CD4-positive, alpha-beta T cell (primary cell): ENCODE measurements at places on chromosomes 16 and 17. TPM values are rescaled to one million over a fixed set of nuclear protein-coding genes. Genes with fewer than 3 reads are reported as not detected.
A peak's percentile ranks its signal among the peaks of the same experiment; 100 is the strongest.

DNA sequence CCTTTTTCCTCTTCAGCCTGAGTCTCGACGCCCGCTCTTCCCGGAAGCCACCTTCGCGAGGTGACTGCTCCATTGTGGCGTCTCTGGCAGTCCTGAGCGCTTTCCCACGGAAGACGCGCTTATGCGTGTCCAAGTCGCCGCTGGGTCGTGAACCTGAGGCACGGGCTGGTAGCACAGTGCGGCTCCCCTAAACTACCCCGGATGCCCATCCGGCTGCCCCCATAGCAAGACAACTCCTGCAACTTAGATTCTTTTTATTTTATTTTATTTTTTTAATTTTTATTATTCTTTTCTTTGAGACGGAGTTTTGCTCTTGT lies 2.1 kb upstream of the ESRP2 start:
- no peak for DNase-seq
- no peak overlapping the region for H3K27ac ChIP-seq
- peaks cover 41% of the 10 kb centered on the region for H3K4me1 ChIP-seq
- no peaks in the 10 kb centered on the region for H3K27me3 ChIP-seq
- H3K36me3 ChIP-seq, result no peaks in the 10 kb centered on the region
- H3K4me3 ChIP-seq, result peak overlapping the region; percentile 66

Gene MT1G
- not detected for total RNA-seq

Gene OTOA
- total RNA-seq, result 0.19 TPM

DNA sequence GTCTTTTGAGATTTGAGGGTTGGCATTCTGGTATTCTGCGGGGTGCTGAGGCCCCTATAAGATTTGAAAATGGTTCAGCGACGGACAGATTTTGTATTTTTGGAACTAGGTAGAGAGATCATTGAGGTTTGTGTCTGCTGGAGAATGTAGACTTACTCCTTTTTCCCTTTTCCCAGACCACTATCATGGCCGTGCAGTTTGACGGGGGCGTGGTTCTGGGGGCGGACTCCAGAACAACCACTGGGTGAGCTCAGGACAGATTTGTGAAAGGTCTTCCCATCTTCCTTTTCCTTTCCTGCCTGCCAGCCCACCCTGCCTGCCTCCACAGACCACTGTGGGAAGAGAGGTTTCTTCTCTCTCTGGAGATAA lies 572 bp downstream of the PSMB6 start:
- peak overlapping the region; percentile 56 for H3K27ac ChIP-seq
- no peak for DNase-seq
- peak overlapping the region; percentile 69 for H3K4me3 ChIP-seq
- peaks cover 21% of the 10 kb centered on the region for H3K36me3 ChIP-seq

Gene PRRT2
- total RNA-seq, result 2.2 TPM

- no peak for DNase-seq
- H3K27ac ChIP-seq, result no peak overlapping the region
- H3K4me1 ChIP-seq, result peaks cover 8% of the 10 kb centered on the region
- no peaks in the 10 kb centered on the region for H3K27me3 ChIP-seq
- H3K4me3 ChIP-seq, result no peak overlapping the region
- peaks cover 39% of the 10 kb centered on the region for H3K36me3 ChIP-seq
Measured at GRCh38 chr17:4690745-4691144, 13.2 kb downstream of the PELP1 start.

DNA sequence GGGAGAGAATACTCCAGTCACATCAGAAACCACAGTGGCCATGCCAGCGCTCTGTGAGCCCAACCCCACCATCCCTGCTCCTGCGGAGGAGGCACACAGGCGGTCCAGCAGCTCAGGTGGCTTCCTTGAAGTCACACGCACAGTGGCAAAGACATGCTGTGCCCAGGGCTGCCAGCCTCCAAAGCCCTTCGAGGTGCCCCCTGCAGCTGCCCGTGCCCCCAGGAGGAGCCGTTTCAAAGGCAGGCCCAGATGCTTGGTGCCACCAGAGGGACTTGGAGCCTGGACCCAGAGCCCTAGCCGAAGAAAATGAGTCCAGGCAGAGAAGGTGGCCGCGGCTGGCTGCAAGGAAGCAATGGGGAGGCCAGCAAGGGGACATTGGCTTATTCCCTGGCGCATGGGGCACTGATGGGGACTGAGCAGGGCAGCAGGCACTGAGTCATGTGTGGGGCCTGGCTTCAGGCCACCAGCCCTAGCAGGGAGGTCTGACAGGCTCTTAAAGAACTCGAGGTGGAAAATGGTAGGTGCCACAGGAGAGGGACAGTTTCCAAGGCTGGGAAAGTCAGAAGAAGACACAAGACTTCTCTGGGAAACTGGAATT lies 17.2 kb upstream of the CACNG1 start:
- no peaks in the 10 kb centered on the region for H3K27me3 ChIP-seq
- H3K27ac ChIP-seq, result no peak overlapping the region
- DNase-seq, result no peak
- H3K4me1 ChIP-seq, result no peaks in the 10 kb centered on the region
- H3K36me3 ChIP-seq, result no peaks in the 10 kb centered on the region
- H3K4me3 ChIP-seq, result no peak overlapping the region

DNA sequence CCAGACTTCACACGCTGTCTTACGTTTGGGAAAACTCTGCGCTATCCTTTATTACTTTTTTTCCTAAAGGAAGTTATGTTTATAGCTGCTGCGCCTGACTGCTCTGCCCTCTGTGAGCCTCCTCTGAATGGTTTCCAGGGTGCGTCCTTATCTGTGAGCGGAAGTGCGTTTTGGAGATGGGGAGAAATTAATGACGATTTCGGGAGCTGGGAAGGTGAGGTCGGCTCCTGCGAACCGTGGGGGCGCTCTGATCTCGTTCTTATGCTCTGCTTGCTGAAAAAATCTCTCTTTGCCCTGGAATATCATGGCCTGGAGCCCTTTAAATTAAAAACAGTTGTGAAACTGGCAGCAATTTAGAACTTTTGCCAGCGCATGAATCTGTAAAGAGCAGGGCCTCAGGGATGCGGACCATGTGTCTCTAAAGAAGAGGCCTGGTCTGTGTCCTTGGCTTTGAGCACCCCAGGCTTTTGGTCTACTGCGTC lies 135.7 kb upstream of the ZFHX3 start:
- no peak for DNase-seq
- H3K36me3 ChIP-seq, result no peaks in the 10 kb centered on the region
- no peak overlapping the region for H3K4me3 ChIP-seq
- no peak overlapping the region for H3K27ac ChIP-seq
- no peaks in the 10 kb centered on the region for H3K4me1 ChIP-seq

DNA sequence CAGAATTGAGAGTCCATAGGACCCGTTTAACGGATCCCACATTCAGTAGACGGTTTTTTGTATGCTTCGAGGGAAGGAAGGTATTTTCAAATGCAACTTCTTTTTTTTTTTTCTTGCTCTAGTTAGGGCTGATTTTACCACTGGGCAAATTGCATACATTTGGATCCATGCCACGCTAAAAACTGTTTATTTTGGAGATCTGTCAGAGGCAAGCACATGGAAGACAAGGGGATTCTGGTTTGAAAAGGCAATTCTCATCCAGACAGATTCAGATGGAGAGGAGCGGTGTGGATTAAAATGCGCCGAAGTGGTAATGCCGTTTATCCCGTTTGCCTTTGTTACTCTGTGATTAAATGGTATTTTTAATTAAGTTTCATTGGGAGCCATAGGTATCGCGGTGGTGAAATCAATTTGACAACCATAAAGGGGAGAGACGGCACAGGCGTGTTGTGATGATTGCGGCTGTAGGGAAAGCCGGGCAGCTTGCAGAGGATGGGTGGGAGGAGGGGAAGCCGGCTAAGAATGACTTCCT lies 170.4 kb downstream of the IRX3 start:
- no peak overlapping the region for H3K27ac ChIP-seq
- peaks cover 27% of the 10 kb centered on the region for H3K36me3 ChIP-seq
- no peaks in the 10 kb centered on the region for H3K27me3 ChIP-seq
- H3K4me3 ChIP-seq, result no peak overlapping the region

Gene SLC16A11
- total RNA-seq, result 1.1 TPM

Gene COPZ2
- total RNA-seq, result 0.47 TPM

DNA sequence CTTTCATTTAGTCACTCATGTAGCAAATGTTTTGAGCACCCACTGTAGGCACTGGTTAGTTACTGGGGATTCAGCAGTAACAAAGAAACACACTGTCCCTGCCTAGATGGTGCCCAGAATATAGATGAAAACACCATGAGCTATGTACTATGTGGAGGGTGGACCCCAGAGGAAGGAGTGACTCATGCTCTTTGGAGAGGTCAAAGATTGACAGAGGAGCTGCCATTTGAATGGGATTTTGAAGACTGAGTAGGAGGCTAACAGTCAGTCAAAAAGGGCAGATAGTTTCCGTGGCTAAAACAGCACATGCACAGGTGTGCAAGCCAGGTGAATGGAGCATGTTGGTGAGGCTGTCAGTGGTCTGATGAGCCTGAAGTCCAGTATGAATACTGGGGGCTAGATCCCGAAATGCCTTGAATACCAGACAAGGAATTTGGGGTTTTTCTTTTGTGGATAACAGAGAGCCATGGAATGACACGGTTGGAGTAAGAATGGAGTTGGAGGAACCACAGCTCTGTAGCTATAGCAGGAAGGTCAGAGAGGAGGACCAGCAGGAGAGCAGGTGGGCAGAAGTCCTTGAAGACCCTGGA lies 6.1 kb downstream of the IL21R start:
- peaks cover 56% of the 10 kb centered on the region for H3K4me1 ChIP-seq
- no peaks in the 10 kb centered on the region for H3K27me3 ChIP-seq
- peak overlapping the region; percentile 2 for H3K4me3 ChIP-seq
- DNase-seq, result peak; percentile 20
- H3K36me3 ChIP-seq, result peaks cover 8% of the 10 kb centered on the region
- H3K27ac ChIP-seq, result peak overlapping the region; percentile 9

- no peak overlapping the region for H3K27ac ChIP-seq
- no peaks in the 10 kb centered on the region for H3K4me1 ChIP-seq
- no peak overlapping the region for H3K4me3 ChIP-seq
- DNase-seq, result no peak
Measured at GRCh38 chr17:41894791-41895331, 23.9 kb downstream of the ACLY start.

Gene PNMT
- total RNA-seq, result 0.47 TPM

GRCh38 chr16:63655846-63656245 lies 1466.0 kb downstream of the CDH11 start:
- no peaks in the 10 kb centered on the region for H3K4me1 ChIP-seq
- H3K4me3 ChIP-seq, result no peak overlapping the region
- no peaks in the 10 kb centered on the region for H3K36me3 ChIP-seq
- no peak overlapping the region for H3K27ac ChIP-seq
- H3K27me3 ChIP-seq, result no peaks in the 10 kb centered on the region

- H3K27me3 ChIP-seq, result no peaks in the 10 kb centered on the region
- H3K27ac ChIP-seq, result no peak overlapping the region
- DNase-seq, result no peak
- no peaks in the 10 kb centered on the region for H3K4me1 ChIP-seq
- H3K36me3 ChIP-seq, result peaks cover 65% of the 10 kb centered on the region
Measured at GRCh38 chr17:5364696-5365095, 54.8 kb downstream of the NUP88 start.

- no peak for DNase-seq
- H3K27ac ChIP-seq, result no peak overlapping the region
- H3K27me3 ChIP-seq, result no peaks in the 10 kb centered on the region
Measured at GRCh38 chr16:89646906-89647305, 10.6 kb downstream of the CHMP1A start.

Gene PTX4
- not detected for total RNA-seq

DNA sequence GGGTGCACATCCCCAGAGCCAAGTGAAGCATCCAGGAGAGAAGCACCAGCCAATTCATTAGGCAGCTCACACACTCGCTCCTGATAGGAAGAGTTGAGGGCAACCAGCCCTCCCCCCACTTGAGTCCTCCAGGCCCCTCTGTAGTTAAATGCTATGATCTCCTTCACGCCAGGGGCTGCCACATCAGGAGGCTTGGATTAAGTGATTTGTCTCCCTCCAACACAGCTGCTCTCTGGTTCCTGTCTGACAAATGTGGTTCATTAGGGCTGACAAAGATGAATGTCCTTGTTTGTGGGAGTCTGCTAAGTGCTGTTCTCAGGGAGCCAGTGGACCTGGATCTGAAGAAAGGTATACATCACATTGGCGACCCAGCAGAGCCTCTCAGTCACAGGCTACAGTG lies 94.5 kb upstream of the WSCD1 start:
- H3K4me3 ChIP-seq, result no peak overlapping the region
- H3K4me1 ChIP-seq, result no peaks in the 10 kb centered on the region
- no peaks in the 10 kb centered on the region for H3K36me3 ChIP-seq

Gene ITGA2B
- 0.85 TPM for total RNA-seq

DNA sequence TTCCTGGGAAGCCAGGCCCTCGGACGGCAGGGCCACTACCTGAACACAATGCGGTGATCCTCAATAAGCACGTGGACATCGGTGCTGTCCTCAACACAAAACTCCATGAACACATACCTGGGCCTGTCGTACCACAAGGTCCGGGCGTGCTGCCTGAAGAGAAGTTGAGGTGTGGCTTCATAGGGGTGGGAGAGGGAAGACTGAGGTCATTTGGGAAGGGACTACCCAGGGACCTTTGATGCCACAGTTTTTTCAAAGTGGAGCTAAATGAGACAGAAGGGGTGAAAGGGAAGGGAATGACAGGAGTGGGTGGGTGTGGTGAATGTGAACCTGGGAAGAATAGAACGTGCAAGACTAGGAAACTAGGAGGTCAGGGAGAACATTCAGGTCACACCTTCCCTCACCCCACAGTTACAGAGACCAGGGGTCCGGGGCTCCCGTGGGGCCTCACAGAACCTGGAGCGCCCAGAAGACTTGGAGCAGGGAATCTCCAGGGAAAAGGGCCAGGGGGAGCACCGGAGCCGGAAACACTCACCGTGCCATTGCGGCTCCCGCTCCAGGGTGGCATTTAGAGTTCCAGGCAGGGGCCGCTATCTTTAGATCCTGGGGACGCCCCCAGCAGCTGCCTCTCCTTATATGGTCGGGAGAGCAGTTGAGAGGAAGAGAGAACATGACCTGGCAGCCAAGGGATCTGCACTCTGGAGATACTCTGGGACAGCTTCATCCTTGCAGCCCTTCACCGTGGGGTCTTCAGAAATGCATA lies at the start of gene PTGES3L:
Gene PTGES3L, minus strand, starts transcription at position 570 of the 763 bp plus-strand sequence. Its CDS starts 27 bp downstream, at position 543.
- no peak for DNase-seq
- H3K36me3 ChIP-seq, result peaks cover 12% of the 10 kb centered on the region
- peak within 1 kb of the TSS; percentile 66 for H3K27ac ChIP-seq
- H3K4me1 ChIP-seq, result peaks cover 32% of the 10 kb centered on the region

Gene C16orf89
- not detected for total RNA-seq

- no peak for DNase-seq
- H3K4me3 ChIP-seq, result peak overlapping the region; percentile 89
- peak overlapping the region; percentile 99 for H3K27ac ChIP-seq
- peaks cover 39% of the 10 kb centered on the region for H3K36me3 ChIP-seq
- no peaks in the 10 kb centered on the region for H3K27me3 ChIP-seq
- H3K4me1 ChIP-seq, result peaks cover 39% of the 10 kb centered on the region
Measured at GRCh38 chr17:82458885-82459424, 414 bp downstream of the NARF start.

- DNase-seq, result peak; percentile 23
- H3K4me1 ChIP-seq, result peaks cover 2% of the 10 kb centered on the region
- no peaks in the 10 kb centered on the region for H3K27me3 ChIP-seq
- no peak overlapping the region for H3K27ac ChIP-seq
- no peak overlapping the region for H3K4me3 ChIP-seq
Measured at GRCh38 chr17:66451188-66452149, 149.1 kb downstream of the PRKCA start.

Gene KRT17
- total RNA-seq, result not detected
